ENCODE measurements at places on chromosomes 7 and 10. TPM values are rescaled to one million over a fixed set of nuclear protein-coding genes. Genes with fewer than 3 reads are reported as not detected.

Gene EPDR1
- total RNA-seq: 0.34 TPM

DNA sequence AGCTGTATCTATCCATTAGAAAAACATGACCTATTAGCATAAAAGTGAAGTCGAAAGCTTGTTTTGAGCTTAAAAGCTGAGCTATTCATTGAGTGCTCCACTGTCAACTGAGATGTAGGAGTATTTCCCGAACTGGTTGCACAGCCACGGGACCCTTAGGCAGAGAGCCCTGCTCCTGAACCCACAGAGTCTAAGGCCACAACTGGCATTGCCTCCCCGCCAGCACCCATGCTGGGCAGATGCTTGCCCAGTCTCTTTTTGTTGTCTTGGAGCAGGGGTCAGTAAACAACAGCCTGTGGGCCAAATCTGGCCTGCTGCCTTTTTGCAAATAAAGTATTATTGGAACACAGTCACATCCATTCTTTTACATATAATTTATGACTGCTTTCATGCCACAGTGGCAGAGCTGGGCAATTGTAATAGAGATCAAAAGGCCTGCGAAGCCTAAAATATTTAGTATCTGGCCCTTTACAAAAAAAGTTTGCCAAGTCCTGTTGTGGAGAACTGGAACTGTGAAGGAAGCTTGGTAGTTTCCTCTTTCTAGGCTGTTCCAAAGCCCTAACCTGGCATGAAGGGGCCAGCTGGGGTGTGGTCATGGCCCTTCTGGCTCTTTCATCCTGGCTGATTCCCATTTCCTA, 58.4 kb upstream of the WAPL start:
- H3K27ac ChIP-seq: no peak overlapping the region
- DNase-seq: no peak
- no peaks in the 10 kb centered on the region for H3K36me3 ChIP-seq

DNA sequence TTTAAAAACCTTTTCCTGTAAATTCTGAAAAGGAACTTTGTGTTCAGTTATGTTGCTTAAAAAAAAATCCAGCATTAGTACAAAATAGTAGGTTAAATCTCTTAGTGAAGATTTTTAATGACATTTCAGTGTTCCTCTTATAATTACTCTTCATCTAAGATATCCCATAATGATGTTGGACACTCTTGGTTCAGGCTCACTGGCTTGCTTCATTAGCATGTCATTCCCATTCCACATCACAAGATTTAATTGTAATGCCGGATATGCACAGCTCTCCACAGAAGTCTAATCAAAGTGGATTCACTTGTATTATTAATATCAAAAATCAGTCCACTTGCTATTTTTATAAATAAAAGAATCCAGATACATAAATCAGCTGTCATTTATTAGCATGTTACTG, 180.0 kb upstream of the MDFIC start:
- no peaks in the 10 kb centered on the region for H3K36me3 ChIP-seq
- H3K27ac ChIP-seq: no peak overlapping the region
- no peak for DNase-seq
- H3K27me3 ChIP-seq: no peaks in the 10 kb centered on the region

Gene ITGA8
- total RNA-seq: not detected

DNA sequence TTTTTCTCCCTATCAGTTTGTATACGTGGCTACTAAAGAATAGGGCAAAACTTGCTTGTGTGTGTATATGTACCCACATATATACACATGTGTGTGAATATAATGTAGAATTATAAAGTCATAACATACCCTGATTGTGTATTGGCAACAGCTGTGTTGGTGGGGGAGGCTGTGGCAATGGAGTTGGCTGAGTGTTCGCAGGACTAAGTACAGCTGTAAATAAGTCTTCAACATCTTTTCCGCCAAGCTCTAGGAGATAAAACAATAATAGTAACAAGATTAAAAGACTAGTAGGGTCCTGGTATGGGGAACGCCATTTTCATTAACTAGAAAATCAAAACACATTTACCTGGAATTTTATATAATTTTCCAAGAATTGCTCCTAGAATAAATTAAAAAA, 168.4 kb downstream of the GALNT11 start:
- DNase-seq: no peak
- H3K4me1 ChIP-seq: peaks cover 18% of the 10 kb centered on the region
- no peak overlapping the region for H3K27ac ChIP-seq
- H3K27me3 ChIP-seq: no peaks in the 10 kb centered on the region
- H3K4me3 ChIP-seq: no peak overlapping the region
- peaks cover 67% of the 10 kb centered on the region for H3K36me3 ChIP-seq
